ENCODE measurements at places on chromosomes 12 and 14.

DNA sequence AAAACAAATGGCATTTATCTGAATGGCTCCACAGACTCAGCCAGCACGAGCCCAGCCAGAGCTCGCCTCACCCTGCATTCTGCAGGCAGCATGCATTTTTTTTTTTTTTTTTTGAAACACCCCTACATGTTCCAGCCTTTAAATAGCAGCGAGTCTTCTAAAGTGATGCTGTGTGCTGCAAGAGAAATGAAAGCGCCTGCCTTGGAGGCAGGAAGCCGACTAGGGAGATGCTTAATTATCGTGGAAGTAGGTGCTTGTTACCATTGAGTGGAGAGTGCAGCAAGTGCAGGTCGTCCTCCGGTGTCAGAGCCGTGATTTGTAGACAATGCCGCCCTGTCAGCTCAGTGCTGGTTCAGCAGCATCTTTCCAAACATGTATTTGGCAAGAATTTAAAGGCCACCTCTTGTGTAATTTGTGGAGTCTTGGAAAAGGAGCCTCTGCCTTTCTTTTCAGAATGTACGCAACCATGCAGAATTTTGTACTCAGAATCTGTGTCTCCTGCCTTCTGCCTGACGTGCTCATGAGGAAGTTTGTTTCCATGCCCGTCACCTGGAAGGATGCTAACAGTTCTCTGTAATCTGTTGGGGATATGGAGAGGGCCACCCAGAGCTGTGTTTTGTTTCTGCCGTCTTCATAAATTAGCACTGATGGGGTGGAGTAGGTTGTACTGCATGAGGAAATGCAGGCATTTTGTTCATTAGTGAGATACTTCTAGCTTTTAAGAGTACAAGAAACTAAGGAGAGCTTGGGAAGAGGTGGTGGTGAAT lies 345.9 kb upstream of the RGS6 start:
- DNase-seq: peak; percentile 58

DNA sequence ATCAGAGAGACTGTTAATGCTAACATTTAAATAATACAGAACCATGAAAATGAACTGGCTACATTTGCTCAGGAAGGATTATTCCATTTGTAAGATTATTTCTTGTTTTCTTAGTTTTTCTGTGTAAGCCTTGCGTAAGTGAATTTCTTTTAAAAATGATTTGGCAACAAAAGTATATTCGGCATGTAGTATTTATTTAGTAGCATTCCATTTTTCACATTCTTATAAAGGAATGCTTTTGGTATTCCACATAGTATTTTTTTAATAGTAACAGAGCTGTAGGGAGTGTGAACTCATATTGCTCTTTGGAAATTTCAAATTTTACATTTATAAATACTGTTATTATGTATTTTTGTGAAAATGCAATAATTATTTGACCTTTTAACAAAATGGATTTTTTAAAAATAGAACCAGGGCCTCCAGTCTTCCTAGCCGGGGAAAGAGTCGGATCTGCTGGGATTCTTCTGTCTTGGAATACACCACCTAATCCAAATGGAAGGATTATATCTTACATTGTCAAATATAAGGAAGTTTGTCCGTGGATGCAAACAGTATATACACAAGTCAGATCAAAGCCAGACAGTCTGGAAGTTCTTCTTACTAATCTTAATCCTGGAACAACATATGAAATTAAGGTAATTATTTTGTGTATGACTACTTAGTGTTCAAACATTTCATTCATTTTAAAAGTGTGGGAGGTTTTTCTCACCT lies 1.2 kb downstream of the PTPRQ start:
- peak; percentile 75 for DNase-seq

DNA sequence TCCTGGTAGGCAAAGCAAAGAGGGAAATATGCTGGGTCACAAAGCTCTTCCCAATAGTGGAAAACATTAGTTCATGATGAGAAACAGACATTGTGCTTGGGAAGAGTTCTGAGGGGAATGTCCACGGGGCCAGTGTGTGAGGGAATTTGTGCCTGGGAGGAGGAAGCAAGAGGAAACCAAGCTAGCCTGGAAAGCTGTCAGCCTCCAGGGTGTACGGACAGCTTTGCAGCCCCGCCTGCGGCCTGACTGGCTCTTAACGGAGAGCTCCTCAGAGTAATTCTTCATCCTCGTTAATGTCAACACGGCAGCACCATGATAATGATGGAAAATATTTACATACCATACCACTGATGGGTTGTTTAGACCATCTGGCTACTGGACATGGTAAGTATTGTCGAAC lies 32.4 kb downstream of the PITPNM2 start:
- no peak for DNase-seq

DNA sequence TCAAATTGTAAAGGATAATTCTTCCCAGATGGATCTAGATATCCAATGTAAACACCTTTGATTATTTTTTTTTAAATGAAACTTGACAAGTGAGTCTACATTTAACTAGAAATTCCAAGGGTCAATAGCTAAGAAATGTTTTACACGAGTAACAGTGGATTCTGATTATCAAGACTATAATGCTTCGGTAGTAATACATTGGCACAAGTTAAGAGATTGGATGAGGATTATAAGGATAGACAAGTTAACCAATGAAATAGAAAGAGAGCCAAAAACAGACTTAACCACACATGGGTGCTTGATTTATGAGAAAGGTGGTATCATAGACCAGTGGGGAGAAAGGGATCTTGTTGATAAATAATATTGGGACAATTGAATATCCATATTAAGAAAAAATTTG lies 40.3 kb upstream of the PCED1B start:
- DNase-seq: no peak

DNA sequence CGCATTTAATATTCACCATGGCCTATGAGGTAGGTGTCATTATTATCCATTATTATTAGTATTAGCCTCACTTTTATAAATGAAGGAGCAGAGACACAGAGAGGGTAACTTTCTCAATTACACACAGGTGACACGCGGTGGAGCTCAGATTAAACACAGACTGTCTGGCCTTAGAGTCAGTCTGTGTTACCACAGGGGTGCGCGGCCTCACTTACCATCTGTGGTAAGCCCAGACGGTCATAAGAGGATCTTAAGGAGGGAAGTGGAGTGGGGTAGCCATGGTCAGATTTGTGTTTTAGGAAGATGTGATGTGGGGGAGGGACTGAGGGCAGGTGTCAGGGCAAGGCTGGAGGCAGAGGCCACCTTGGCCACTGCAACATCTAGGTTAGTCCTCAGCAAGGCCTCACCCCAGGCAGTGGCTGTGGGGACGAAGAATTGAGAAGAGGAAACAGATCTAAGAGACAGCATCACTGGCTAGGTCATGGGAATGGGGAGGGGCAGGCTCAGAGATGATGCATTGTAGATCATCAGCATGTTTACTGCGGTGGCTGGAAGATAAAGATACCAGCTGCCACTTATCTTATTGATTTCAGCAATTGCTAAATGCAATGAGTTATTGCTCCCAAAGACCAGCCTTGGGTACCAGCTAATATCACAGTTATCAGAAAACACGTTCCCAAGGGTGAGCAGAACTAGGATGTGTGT lies 67.1 kb downstream of the SERPINA3 start:
- DNase-seq: no peak

DNA sequence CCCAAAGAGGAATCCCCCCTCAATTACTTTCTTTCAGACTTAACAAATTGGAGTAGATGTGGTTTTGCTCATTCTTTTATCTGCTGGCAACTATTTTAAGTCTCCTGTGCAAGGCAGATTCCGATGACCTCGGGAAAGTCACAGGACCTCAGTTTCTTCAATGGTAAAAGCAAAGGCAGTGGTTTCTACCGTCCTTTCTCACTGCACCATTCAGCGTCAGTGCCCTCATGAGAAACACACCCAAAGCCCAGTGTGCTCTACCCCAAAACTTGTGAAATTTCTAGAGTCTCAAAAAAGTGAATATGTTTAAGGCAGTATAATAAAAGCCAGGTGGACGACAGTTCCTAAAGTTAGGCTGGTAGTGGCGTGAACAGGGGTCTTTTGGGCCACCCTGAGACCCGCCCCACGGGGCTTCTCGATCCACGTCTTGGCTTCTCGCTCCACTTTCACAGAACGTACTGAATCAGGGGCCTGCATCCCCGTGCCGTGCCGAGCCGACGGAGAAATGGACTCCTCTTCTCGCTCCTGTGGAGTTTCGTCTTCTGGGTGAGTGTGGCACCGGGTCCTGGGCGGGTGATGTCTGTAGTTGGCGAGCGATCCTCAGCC lies 1.3 kb upstream of the ARHGAP5 start:
- DNase-seq: peak; percentile 10

- no peak for DNase-seq
Observed at GRCh38 chr12:53074999-53075370, 4.2 kb downstream of the SPRYD3 start.

DNA sequence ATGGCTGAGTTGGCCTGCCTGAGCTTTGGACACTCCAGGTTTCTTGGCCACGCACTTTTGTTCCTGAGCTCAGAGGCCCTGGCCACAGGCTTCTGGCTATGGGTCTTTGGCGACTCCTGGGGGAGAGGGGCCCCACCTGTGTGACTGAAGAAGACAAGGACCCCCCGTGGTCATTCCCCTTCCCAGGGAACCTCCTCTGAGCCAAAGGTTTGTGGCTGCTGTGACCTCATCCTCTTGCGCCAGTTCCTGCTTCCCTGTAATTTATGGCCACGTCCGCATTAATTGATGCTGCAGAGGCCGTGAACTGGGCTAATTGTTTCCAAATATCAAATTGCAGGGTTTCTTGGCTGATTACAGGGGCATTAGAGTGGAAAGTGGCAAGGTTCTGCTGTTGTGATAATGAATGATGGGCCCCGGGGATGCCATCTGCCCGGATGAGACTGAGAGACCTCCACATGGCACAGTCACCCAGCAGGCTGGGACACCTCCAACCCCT lies 27.6 kb upstream of the NOS1 start:
- DNase-seq: no peak

GRCh38 chr14:100673807-100674154 lies 52.9 kb upstream of the DLK1 start:
- DNase-seq: no peak

DNA sequence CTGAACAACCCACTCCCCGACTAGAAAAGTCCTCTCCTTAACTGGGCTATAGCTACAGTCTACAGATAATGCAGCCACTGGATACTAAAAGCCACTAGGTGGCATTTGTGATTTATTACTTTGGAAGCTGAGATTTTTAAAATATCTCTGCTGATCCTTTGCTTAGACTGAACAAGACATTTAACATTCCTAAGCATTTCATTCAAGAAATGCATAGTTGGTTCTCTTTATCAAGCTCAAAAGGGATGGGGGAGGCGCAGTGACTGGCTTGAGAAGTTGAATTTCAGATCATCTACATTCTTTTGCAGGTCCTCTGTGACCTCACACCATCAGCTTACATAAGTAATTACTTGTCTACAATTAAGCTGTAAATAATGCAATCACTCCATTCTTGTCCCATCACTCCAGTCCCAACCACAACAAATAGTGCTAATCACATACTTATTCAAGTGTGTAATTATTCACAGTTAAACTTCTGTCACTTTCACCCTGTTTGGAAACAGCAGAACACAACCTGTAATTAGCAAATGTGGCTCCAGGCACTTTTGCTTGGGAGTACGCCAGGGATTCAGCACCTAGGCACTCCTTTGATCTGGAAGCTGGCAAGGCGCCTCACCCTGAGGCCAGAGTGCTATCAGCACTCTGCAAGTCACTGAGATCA lies 203.6 kb downstream of the NOVA1 start:
- DNase-seq: peak; percentile 44

DNA sequence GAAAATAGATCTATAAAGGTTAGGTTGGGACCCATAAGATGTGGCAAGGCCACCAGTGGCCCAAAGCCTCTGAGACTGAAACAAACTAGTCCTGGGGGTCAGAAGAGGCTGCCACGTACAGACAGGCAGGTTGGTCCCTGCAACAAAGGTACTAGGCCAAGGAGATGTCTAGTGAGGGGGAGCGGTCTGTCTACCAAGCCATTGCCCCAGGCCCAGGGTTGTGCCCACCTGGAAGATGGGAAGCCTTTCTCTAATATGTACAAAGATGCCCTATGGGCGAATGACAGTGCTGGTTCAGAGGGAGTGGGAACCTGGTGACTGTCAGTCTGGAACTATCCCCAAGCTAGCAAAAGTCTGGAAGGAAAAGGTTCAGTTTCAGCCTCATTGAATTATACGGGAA lies 233.2 kb downstream of the RBM19 start:
- DNase-seq: no peak

- DNase-seq: no peak
Observed at GRCh38 chr14:69605738-69606137, 5.7 kb upstream of the SUSD6 start.

GRCh38 chr14:75522224-75522982 lies at the start of gene BATF:
TSS of gene BATF (plus strand) at chr14:75522469. CDS start at chr14:75522683, 214 bp downstream.
- DNase-seq: no peak

DNA sequence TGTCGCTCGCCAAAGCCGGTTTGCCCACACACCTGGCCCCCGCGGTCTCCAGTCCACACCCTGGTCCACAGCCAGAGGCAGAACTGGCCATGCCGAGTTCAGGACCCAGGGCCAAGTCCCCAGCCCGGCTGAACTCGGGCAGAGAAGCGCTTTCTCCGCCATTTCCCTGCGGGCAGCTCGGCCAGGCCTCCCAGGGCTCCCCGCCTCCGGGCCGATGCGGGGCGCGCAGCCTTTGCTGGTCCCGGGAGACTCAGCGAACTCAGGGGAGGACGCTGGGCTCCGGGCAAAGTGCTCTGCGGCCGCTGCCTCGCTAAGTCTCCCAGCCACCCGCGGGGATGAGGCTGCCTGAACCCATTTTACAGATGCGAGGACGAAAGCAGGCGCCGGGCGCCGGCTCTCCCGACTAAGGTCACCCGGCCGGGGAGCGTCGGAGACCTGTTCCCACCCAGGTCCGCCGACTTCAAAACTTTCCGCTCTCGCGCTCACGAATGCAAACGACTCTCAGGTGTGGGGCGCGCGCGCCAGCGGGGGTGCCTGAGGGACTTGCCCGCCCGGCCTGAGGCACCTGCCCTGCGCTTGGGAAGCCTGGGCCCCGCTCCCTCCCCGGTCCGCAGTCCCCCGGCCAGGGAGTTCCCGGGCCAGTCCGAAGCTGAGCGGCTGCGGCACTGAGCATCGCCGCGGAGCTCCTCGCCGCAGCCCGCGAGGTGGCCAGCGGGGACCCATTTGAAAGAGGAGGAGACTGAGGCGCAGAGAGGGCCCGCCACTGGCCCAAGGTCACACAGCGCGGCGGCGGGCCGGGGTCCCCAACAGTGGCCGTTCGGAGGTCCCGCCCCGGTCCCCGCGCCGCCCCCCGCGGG lies 627 bp downstream of the TESC start:
- DNase-seq: no peak

DNA sequence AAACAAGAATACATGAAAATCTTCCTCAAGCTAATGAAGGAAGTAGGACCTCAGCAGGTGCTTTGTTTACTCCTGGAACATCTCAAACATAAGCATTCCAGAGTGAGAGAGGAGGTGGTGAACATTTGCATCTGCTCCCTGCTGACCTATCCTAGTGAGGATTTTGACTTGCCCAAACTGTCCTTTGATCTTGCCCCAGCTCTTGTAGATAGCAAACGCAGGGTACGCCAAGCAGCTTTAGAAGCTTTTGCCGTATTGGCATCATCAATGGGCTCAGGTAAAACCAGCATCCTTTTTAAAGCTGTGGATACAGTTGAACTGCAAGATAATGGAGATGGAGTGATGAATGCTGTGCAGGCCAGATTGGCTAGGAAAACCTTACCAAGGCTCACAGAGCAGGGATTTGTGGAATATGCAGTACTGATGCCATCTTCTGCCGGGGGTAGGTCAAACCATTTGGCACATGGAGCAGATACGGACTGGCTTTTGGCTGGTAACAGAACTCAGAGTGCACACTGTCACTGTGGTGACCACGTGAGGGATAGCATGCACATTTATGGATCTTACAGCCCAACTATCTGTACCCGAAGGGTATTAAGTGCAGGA lies 1.9 kb downstream of the TOGARAM1 start:
- DNase-seq: peak; percentile 11

GRCh38 chr12:116194935-116195431 lies 82.5 kb downstream of the MED13L start:
- DNase-seq: no peak

GRCh38 chr12:39235990-39236767 lies 206.7 kb downstream of the KIF21A start:
- DNase-seq: no peak

Data from fibroblast of skin of back (primary cell).